ENCODE measurements at places on chromosomes 5 and 9.

GRCh38 chr9:83220730-83221129 lies 157.8 kb upstream of the RASEF start:
- no peak for DNase-seq

GRCh38 chr5:36172599-36172998 lies 20.7 kb downstream of the SKP2 start:
- no peak for DNase-seq

DNA sequence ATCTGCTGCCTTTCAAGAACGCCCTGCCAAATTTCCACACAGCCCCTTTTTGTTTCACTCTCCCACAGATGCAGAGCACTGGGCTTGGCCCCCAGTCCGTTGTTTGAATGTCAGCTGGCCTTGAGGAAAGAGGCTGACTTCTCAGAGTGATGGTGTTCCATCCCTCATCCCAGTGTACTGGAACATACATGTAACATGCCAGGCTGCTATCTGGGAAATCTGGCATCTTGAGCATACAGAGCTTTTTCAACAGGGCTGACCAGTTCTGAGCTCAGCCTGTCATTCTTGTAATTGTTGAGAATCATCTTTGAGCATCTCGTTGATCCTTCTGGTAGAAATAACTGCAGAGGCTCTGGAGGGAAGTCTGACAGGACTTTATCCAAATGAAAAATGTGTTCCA lies 2.8 kb downstream of the GALNT10 start:
- no peak for DNase-seq

DNA sequence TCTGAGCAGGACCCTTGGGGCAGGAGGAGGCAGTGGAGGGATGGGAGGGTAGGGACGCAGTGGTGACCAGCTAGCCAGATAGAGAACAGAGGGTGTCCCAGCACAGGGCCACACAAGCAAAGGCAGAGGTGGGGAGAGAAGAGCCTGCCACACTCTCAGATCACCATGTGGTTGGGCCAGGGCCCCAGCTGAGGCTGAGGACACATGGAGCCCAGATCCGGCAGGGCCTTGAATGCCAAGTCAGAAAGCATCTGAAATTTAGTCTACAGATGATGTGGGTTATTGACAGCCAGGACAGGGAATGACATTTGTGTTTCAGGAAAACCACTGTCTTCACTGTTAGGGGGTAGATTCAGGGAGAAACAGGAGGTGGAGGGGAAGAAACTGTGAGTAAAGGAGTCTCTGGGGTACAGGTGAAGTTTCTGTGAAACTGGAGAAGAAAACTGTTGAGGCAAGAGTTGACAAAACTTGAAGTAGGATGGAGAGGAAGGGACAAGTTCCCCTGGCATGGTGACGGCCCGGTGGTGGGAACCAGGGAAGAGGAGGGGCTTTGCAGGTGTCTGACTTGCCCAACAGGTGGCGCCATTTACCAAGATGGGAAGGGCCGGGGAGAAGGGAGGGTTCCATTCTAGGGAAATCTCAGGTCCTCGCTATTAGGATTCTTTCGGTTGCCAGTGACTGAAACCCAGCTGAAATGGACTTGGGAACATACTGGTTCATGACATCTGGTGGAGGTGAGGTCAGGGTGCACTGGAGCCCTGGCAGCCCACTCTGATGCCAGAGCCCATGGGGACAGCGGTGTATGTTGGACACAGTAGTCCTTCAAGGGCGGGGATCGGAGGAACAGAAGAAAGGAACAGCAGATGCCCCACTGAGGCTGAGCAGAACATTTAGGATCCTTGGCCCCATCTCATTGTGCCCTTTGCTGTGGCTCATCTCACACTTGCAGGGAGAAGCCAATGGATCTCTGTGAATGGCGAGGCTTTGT lies 100.1 kb downstream of the KCNIP1 start:
- no peak for DNase-seq
